ENCODE measurements at places on chromosomes 6 and 20.

- DNase-seq, result no peak
These were observed 338 bp downstream of the SRXN1 start for GRCh38 chr20:652615-653109.

DNA sequence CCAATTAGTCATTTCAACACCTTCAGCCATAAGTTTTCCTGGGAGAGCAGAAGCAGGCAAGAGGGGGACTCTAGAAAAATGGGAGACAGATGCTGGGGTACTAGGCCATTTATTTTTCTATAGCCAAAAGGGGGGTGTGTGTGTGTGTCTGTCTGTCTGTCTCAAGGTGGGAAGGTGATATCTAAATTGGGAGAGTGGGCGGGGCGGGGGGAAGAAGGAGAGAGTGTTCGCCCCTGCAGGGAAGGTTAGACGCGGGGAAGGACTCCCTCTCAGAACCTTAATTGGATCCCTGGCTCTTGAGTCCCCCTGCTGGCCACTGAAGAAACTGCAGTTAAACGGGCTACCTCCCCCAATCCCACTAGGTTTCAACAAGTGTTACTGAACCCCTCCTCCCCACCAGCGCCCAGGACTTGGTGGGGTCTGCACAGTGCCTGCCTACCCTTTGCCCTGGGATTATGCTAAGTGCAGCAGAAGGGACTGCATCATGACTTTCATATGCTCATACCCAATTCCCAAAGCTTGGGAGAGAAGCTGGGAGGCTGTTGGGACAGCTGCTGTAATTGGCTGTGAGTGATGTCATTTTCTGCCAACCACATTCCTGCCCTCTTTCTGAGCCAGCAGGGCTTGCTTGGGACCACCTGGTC lies 45.8 kb downstream of the FOXP4 start:
- DNase-seq, result peak; percentile 61

DNA sequence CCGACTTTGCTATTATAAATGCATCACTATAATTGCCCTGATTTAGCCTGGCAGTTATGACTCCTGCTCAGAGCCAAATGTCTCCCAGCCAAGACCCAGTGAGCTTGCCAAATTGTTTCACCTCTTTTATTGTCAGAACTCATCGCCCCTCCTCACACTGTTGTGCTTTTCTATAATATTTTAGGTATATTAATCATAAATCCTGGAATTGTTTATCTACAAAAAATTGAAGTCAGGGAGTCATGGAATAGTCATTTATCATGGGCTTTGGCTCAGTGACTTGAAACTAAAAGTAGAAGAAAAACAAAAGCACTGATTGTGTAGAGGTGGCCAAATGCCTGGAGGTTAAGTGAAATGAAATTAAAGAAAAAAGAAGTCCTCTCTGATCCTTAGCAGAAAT lies 85.6 kb downstream of the PFDN4 start:
- no peak for DNase-seq

GRCh38 chr6:35392111-35392702 lies 49.8 kb downstream of the PPARD start:
- no peak for DNase-seq

Data from stimulated activated CD8-positive, alpha-beta memory T cell treated with anti-CD3 and anti-CD28 coated beads, Interleukin-15, amount 100 ng/mL, for 24 hours (primary cell).